ENCODE measurements at places on chromosomes 16 and 17.

GRCh38 chr16:25172831-25173230, 43.9 kb upstream of the AQP8 start:
- no peak for DNase-seq

DNA sequence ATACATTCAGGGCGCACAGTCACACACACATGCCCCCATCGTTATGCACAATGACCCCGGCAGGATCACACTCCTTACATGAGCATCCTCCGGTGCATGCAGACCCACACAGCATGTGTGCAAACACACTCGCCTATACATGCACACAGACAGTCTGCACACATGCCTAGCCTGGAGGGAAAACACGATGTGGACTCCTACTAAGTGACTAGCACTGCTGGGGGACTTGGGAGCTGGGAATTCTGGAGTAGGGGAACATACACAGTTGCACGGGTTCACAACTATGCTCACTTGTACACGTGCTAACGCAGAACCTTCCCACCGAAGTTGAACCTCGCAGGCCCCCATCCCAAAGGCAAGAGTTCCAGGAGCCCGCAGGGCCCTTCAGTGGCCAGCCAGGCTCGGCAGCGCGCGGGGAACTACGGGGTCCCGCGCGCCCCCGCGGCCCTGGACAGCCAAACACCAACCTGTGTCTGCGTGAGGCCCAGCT, 2.0 kb downstream of the DLX3 start:
- no peak for DNase-seq

- no peak for DNase-seq
Observed at GRCh38 chr16:57502048-57502775, 15.9 kb upstream of the DOK4 start.

- DNase-seq, result no peak
Observed at GRCh38 chr16:68105611-68106010, 20.4 kb downstream of the NFATC3 start.
